Right lobe of liver (tissue), 6 donors: ENCODE measurements at places on chromosomes 11 and 22.

DNA sequence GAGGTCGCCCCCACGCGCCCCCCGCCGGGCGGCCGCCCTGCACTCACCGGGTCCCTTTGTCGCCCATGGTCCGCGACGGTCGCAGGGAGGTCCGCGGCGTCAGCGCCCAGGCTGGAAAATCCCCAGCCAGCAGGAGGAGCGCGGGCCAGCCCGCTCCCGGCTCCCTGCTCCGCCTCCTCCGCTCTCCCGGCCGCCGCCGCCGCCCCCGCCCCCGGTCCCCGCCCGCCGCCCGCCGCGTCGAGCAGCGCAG lies at the start of gene ARRB1:
TSS of gene ARRB1 (minus strand) at position 121 of the 250 bp plus-strand sequence. CDS start at position 67, 54 bp downstream.
- DNase-seq = peak; percentile 80

- no peak for DNase-seq
Measured at GRCh38 chr11:112652786-112653390, 308.3 kb upstream of the NCAM1 start.

- no peak for DNase-seq
Measured at GRCh38 chr11:112211536-112211935, 14.7 kb upstream of the PTS start.

DNA sequence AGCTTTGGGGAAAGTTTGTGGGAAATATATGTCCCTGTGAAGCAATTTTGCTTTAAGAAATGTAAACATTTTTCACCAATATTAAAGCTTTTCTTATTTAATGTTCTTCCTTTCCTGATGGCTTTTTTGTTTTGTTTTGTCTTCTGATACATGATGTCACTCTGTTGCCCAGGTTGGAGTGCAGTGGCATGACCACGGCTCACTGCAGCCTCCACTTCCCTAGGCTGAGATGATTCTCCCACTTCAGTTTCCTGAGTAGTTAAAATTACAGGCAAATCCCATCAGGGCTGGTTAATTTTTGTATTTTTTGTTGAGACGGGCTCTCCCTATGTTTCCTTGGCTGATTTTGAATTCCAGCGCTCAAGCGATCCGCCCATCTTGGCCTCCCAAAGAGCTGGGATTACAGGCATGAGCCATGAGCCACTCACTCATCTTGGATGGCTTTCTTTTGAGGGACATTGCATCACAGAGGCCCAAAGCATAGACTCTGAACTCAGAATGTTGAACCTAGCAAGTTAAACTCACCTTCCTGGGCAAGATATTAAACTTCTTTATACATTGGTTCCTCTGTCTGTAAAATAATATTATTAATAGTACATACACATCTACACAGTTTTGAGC lies 651 bp upstream of the CARD16 start:
- no peak for DNase-seq

DNA sequence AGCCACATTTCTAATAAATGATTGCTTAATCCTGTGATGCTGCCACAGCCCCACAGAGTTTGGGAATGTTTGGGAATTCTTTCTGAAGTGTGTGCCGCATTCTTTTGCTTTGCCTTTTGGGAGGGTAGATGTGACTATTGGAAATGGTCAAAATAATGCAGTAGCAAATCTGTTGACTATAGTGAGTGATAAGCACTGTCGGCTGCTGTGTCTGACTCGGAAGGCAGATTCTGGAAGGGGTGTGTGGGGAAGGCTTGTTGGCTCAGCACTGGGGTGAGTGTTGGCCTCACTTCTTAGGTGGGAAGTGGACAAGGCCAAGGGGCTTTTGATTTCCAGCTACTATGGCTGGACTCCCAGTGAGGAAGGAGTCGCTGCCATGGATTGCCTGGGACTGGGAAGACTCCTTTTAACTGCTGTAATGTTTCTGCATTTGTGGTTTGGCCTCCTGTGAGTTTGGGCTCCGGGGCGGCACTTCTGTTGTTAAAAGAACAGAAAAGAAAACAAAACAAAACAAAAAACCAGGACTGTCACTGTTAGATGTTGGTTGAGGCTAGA lies 20.1 kb downstream of the ZBTB16 start:
- DNase-seq = no peak

DNA sequence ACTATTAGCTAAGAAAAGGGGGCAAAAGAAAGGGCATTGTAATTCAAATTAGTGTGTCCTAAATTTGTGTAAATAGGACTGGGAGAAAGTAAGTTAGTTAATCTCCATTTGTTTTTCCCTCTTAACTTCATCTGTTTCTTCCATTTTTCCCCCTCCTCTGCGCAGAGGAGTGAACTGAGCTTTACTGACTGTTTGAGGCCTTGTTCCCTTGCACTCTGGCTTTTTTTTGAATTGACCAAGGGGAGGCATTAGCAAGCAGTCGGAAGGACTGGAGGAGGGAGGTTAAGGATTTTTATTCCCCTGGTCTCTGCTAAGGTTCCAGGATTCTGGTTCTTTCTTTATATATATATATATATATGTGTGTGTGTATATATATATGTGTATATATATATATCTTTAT lies 15.2 kb upstream of the FANCF start:
- no peak for DNase-seq
